ENCODE measurements at places on chromosomes 4 and X.

GRCh38 chr4:150256225-150256620 is 178.0 kb downstream of the DCLK2 start:
- no peak for DNase-seq

DNA sequence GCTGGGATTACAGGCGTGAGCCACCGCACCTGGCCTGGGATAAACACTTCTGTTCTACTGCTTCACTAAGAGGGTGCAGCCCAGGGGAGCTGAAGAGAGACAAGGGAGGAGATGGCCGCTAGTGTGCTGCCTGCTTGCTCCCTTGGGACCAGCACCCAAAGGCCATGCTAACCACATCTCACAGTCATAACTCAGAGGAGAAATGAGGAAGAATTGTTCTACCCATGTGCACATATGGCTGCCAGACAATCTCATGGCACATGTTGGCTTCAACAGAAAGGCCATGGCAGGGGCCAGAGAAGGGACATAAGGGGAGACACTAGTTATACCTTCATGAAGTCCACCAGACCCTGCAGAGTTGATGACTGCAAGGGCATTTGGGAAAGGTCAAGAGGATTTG is 22.4 kb downstream of the CLDN22 start:
- DNase-seq: no peak

GRCh38 chrX:17591741-17592110 is 145.6 kb upstream of the SCML1 start:
- DNase-seq: no peak

DNA sequence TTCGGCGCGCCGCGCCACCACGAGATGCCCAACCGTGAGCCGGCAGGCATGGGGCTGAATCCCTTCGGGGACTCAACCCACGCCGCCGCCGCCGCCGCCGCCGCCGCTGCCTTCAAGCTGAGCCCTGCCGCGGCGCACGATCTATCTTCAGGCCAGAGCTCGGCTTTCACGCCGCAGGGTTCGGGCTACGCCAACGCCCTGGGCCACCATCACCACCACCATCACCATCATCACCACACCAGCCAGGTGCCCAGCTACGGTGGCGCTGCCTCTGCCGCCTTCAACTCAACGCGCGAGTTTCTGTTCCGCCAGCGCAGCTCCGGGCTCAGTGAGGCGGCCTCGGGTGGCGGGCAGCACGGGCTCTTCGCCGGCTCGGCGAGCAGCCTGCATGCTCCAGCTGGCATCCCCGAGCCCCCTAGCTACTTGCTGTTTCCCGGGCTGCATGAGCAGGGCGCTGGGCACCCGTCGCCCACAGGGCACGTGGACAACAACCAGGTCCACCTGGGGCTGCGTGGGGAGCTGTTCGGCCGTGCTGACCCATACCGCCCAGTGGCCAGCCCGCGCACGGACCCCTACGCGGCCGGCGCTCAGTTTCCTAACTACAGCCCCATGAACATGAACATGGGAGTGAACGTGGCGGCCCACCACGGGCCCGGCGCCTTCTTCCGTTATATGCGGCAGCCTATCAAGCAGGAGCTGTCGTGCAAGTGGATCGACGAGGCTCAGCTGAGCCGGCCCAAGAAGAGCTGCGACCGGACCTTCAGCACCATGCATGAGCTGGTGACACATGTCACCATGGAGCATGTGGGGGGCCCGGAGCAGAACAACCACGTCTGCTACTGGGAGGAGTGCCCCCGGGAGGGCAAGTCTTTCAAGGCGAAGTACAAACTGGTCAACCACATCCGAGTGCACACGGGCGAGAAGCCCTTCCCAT is 1.1 kb downstream of the ZIC3 start:
- DNase-seq: no peak

DNA sequence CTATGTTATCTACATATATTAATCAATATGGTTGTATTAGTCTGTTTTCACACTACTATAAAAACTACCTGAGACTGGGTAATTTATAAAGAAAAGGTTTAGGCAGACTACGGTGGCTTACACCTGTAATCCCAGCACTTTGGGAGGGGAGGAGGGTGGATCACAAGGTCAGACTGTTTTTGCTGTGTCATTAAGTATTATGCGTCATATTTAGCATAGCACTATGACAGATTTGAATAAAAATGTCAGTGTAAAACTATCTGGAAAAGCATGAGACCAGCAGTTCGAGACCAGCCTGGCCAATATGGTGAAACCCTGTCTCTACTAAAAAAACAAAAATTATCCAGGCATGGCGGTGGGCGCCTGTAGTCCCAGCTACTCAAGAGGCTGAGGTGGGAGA is 209.7 kb upstream of the ARHGAP24 start:
- no peak for DNase-seq

GRCh38 chr4:115687052-115687755 is 573.8 kb upstream of the NDST4 start:
- DNase-seq: no peak

- DNase-seq: peak; percentile 74
These were observed 175.3 kb downstream of the QDPR start for GRCh38 chr4:17336524-17336961.

DNA sequence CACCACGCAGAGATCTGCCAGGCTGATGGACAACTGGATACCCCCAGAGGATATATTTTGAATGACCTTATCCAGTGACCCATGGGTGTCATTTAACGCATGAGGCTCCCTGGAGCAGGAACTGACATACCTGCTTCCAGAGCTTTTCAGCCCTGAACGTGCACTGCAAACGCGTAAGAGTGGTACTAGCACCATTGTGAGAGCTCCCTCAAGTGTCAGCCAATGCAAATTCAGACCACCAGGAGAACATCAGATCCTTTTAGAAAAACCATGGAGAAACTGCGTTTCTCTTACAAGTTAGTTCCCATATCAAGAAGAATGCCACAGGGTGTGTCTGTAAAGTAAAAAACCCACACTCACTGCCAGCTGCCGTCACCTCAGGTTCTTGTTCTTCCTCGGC is 7.3 kb downstream of the TREX2 start:
- DNase-seq: no peak

GRCh38 chr4:126182786-126183185 is 868.0 kb downstream of the FAT4 start:
- no peak for DNase-seq

DNA sequence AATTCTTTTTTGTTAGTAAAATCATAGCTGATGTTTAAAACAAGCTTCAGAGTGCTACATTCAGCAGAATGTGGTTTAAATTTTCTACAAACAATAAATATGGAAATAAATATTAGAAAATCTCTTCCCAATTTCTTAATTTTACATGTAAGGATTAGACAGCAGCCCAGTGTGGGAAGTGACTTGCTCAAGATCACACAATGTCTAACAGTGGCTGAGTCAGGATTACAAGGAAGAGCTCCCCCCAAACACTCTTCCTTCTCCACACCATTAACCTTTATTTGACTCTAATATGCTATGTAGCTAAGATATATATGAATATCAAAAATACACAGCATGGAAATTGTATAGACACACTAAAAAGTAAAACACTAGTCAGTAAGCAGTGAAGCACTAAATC is 59.5 kb downstream of the SLC10A7 start:
- no peak for DNase-seq

- no peak for DNase-seq
These were observed 104.1 kb downstream of the FBXW7 start for GRCh38 chr4:152431784-152432183.

GRCh38 chr4:154720123-154720522 is 23.7 kb upstream of the LRAT start:
- no peak for DNase-seq

- DNase-seq: no peak
These were observed 10.7 kb upstream of the HCCS start for GRCh38 chrX:11100281-11101035.

DNA sequence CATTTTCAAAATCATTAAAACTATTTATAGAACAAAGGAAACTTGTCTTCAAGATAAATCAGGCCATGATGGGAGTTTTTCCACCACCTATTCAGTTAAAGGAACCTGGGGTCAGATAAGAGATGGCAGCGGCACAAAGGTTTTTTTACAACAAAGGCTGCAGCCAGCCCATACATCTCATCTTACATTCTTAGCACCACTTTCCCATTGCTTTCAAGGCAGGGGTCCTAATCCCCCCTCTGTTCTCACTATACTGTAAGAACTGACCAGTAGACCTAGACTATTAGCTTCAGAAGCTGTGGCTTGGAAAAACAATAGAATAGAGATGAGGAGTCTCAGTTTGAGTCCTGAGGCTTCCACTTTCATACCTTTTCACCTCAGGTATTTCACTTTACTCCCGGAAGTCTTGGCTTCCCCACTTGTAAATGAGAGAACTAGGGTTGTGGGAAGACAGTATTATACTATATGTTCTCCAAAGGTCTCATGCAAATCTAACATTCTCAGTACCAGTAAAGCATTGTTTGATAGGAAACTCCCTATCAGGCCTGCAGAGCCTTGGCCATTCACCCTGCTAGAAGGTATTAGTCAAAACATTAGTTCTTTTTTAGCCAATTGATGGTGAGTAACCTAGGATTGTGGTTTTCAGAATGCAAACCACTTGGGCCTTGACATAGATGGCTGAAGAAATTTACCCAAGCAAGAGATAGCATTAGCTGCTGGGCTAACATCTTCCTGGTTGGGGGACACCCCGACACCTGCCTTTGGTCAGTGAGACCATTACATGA is 182.9 kb upstream of the PBDC1 start:
- no peak for DNase-seq

- no peak for DNase-seq
These were observed 103.8 kb downstream of the DDX53 start for GRCh38 chrX:23103546-23103945.

DNA sequence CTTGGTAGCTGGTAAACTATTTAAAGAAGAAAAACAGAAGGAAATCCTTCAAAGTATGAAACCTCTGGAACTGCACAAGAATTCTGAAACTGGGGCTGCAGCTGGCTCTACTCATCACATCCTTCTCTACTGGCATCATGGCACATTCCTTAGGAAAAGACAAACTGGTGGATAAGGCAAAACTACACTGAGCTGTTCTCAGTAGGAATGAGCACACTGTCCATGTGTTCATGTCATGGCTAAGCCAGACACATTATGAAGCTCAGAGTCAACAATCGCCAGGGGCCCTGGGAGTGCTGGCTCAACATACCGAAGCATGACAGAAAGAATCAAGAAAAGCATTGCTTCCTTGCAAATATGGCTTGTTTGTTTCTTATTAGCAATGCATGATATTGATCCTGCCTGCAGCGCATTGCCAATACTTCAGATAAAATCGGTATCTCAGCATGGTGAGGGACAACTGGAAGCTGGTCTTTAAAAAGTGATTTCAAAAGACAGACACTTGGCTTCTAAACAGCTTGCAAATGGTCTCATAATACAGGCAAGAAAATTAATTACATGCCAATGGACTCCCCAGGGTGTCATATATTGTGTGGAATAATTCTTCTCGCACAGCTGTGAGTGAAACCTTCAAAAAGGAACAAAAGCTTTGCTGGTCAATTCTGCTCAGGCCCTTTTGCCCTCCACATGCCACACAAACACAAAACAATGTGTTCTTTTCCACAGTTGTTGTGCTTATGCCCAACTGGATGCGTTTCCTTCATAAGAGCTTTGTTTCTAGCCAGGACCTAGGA is 300.2 kb upstream of the VCX start:
- DNase-seq: no peak

DNA sequence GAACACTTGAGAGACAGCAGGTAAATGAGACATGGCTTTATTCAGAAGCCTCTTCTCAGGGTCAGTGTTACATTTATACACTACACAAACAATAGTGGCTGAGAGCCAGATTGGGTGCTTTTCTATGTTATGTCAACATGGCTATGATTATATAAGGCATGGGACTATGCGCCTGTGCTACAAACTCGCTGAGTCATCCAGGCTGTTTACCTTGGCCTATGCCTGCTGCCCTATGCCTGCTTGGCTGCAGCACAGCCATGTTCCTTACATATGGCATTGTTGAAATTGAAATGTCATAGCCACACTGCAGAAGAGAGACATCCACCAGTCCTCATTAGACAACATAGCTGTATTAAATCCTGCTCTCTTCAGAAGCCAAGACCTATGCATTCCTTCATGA is 236.3 kb upstream of the NWD2 start:
- DNase-seq: no peak

DNA sequence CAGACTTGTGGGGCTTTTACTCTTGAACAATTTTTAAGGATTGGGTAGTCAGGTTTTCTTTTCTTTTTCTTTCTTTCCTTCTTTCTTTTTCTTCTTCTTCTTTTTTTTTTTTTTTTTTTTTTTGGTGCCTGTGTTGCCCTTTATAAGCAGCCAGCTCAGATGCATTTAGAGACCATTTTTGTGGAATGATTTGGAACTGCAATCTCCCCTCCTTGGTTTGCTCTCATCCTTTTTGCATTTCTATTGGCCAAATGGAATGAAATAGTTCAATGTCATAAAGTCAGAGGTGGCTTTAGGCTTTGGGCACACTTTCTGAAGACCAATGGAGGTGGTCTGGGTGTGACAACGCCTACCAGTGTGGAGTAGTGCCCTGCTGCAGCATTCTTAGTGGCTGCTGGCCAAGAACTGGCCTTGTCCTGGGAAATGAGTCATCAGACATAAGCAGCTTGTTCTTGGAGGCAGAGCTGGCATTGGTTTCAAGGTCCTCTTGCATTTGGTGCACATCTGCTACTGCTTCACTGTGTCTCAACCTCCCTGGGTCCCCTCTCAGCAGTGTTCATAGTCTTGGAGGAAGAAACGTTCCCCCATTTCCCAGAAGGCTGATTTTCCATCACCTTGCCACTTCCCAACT is 84.5 kb downstream of the CT47B1 start:
- no peak for DNase-seq

GRCh38 chr4:153988492-153989363 is 199.8 kb upstream of the SFRP2 start:
- DNase-seq: no peak

DNA sequence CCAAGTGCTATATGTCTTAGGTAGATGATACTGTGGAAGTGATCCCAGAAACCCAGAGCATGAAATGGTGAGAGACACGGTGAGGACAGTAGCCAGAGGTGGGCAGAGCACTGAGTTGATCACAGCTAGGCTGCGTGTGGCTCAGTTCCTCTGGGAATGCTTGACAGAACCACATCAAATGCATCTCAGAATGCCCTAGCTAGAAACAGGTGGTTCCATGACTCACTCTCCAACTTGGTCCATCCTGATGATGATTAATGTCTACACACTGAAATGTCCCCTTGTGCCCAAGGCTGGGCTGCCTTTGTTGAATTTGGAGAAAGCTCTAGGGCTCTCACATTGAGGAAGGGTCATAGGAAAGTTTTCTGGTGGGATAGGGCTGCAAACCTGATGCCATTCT is 113.6 kb downstream of the ZNF518B start:
- no peak for DNase-seq

- peak; percentile 12 for DNase-seq
These were observed 44.5 kb downstream of the SEPTIN11 start for GRCh38 chr4:76993787-76994641.

- DNase-seq: no peak
These were observed 46.4 kb downstream of the GAB1 start for GRCh38 chr4:143383005-143383574.

DNA sequence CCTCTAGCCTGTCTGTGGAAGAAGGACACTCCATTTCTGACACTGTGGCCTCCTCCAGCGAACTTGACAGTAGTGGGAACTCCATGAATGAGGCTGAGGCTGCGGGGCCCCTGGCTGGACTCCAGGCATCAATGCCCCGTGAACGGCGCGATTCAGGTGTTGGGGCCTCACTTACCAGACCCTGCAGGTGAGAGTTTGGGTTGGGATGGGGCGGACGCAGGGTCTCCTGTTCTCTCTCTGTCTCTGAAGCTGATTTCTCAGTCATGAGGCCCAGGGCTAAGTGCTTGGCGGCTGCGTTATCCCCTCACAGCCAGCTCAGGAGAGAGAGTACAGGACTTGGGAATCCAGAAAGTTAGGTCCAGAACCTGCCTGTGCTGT is 71.0 kb downstream of the STARD8 start:
- no peak for DNase-seq

All from activated CD8-positive, alpha-beta memory T cell treated with anti-CD3 and anti-CD28 coated beads for 4 hours (primary cell).